ENCODE measurements at places on chromosomes 1 and 21. TPM values are rescaled to one million over a fixed set of nuclear protein-coding genes. Genes with fewer than 3 reads are reported as not detected.

DNA sequence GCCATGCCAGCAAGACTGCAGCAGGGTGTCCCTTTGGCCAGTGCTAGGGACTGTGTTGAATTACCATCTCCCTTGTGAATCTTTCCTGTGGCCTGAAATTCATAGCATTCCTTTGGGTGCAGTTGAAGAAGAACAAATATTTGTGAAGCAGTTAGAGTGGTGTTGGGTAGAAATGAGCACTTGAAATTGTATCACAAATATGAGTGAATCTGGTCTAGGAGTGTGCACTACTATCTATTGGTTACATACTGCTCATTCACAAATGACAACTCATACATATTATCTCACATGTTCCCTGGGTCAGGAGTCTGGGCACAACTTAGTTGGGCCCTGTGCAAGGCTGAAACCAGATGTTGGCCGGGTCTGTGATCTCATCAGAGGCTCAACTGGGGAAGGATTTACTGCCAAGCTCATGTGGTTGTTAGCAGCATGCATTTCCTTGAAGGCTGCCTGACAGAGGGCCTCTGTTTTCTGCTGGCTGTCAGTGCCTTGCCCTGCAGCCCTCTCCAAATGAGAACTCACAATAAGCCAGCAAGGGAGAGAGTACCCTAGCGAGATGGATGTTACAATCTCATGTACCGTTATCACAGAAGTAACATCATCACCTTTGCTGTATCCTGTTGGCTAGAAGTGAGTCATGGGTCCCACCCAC, 23.8 kb downstream of the AJAP1 start:
- no peak for DNase-seq

GRCh38 chr1:15579683-15580047, 5.2 kb downstream of the AGMAT start:
- peak; percentile 21 for DNase-seq

LRRC53 gene
- not detected for total RNA-seq

- no peak for DNase-seq
Measured at GRCh38 chr1:214215583-214215982, 65.4 kb upstream of the SMYD2 start.

- no peak for DNase-seq
Measured at GRCh38 chr1:33828654-33829053, 35.2 kb upstream of the HMGB4 start.

CFAP57 gene
- 5.6 TPM for total RNA-seq

- no peak for DNase-seq
Measured at GRCh38 chr1:108785264-108785663, 38.8 kb downstream of the STXBP3 start.

NOTCH2 gene
- total RNA-seq, result 142 TPM

GRCh38 chr21:42858957-42859890, 20.1 kb downstream of the WDR4 start:
- no peak for DNase-seq

DNA sequence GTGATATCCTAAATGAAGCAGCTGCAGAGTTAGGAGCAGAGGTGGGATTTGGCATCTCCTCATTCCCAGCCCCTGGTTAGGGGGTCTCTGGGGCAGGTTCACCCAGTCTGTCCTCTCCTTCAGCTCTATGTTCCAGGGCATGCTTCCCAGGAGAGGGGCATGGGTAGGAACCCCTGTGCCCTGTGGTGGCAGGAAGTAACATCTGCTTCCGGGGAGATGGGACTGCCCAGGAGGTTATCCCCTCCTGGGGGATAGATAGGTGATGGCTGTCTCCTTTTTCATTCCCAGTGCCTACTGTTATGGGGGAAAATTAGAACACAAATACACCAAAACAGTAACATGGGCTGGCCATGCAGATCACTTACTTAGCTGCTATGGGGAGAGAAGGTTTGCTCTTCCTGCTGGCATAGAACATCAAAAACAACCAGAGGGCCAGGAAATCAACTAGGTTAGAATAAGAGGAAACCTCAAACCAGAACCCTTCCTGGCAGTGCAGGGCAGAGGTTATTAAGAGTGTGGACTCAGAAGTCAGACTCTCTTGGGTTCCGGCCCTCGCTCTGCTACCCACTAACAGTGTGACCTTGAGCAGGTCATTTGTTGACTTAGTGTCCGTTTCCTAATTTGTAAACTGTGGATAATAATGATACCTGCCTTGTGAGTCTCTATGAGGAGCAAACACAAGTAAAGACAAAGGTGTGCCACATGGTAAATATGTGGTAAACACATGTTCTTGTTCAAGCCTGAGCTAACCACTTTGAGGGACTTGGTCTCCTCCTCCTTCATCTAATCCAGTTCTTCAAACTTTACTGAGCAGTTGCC, 157.8 kb upstream of the JUN start:
- DNase-seq, result no peak

VN1R5 gene
- total RNA-seq, result not detected

GRCh38 chr1:181135437-181135731, 46.9 kb downstream of the IER5 start:
- DNase-seq, result no peak

- DNase-seq, result peak; percentile 75
Measured at GRCh38 chr1:23777979-23778814, at the start of gene PITHD1. Gene PITHD1, plus strand, starts transcription at chr1:23778418. Its CDS starts 98 bp downstream, at chr1:23778516.

USP25 gene
- total RNA-seq, result 42.4 TPM

GRCh38 chr1:197424380-197424779, 156.3 kb downstream of the CRB1 start:
- no peak for DNase-seq

NECAP2 gene
- 51.6 TPM for total RNA-seq

- no peak for DNase-seq
Measured at GRCh38 chr1:183063349-183063748, 40.1 kb downstream of the LAMC1 start.

GRCh38 chr1:212586206-212587015, 22.1 kb upstream of the ATF3 start:
- no peak for DNase-seq

PCBP3 gene
- total RNA-seq, result 0.98 TPM

All from thyroid gland (tissue), 4 donors.